ENCODE measurements at places on chromosomes 2 and 18.

- no peak for DNase-seq
Observed at GRCh38 chr18:76573325-76574025, 78.4 kb upstream of the ZNF516 start.

DNA sequence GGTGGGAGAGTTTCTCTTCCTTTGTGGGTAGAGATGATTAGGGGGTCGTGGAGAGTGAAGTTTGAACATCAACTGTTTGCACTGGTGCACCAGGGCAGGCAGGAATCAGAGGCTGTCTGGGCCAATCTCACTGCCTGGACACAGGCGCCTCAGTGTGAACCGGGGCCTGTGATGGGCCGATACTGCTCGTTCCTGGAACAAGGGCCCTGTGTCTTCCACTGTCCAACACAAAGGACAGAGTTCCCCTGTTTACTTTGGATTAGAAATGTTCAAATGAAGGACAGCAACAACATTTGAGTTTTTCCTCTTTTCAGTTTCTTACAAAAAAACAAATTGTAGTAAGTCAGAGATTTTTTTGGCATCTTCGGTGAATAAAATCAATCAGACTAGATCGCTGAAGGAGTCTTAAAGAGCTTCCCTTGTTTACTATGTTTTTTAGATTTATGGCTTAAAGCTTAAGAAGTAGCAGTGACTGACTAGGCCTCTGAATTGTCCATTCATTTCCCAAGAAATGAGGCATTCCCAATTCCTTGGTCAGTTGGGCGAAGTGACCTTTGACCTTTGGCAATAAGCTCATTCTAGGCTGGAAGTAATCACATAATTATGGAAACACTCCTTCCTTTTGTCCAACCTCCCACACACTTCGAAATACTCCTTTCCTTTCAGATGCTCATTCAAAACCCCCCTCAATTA is 11.6 kb upstream of the TGFA start:
- no peak for DNase-seq

DNA sequence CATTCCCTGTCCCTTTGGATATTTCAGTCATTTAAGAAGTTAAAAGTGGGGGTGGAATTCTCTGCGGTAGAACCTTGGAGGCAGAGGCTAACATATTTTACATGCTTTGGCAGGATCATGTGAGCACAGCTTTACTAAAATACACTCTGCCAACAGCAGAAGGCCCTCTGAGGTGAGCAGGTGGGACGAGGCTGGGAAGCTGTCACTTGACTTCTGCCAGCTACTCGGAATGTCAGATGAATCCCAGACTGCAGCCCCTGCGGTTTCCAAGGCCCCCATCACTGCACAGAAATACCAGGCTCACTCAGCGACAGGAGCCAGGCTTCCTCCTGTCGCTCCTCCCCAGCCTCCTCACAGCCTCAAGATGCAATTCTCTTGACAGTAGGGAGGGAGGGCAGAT is 220.9 kb upstream of the REV1 start:
- no peak for DNase-seq

DNA sequence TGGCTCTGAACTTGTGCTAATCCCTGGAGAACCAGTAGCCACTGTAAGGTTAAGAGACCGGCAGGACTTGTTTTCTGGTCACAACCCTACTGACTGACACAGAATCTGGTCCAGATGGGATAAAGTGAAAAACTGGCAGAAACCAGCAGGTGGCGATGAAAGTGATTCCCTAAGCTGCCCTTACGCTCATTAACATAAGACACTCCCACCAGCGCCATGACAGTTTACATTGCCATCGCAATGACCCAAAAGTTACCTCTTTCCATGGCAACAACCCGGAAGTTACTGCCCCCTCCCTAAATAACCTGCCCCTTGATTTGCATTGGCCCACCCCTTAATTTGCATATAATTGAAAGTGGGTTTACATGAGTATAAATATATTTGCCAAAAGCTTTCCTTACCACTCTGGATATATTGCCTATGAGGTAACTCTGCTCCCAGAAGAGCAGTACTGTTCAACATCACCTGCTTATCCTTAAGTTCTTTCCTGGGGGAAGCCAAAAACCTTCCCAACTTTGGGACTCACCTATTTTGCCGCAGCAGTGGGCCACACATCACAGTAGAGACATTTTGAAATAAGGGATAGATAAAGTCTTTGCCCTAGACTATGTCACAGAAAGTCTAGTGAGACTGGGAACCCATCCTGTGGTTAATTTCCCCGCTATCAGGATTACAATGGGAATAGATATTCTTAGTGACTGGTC is 35.8 kb upstream of the AFF3 start:
- DNase-seq: peak; percentile 36

DNA sequence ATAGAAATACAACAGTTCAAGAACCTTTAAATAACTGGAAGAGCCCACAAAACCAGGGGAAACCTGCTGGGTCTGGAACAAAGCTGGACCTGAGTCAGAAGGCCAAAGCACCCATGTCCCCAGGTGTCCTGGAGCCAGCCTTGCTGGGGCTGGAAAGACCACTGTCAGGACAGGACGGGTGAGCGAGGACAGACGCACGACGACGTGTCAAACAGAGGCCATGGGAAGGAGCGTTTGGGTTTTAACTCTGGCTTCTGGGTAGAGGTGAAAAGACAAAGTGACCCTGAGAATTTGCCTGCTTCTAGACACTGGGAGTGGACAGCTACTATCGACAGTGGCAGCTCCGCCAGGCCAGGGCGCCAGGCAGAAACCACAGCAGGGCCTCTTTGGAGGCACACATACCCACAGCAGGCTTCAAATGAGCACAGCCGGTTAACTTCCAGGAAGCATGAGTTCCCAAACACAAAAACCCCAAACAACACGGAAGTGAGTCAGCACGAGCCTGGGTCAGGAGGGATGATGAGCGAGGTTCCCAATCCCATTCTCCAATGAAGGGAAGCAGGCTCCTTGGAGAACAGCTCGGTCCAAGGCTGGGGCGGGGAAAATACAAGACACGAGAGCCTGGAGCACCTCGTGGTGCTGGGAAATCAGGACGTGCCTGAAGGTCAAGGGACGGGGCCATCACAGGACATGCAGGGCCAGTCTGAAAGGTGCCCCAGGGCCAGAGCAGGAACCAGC is 208.0 kb downstream of the TWIST2 start:
- DNase-seq: no peak

GRCh38 chr2:72830273-72830672 is 4.4 kb upstream of the EXOC6B start:
- DNase-seq: no peak

DNA sequence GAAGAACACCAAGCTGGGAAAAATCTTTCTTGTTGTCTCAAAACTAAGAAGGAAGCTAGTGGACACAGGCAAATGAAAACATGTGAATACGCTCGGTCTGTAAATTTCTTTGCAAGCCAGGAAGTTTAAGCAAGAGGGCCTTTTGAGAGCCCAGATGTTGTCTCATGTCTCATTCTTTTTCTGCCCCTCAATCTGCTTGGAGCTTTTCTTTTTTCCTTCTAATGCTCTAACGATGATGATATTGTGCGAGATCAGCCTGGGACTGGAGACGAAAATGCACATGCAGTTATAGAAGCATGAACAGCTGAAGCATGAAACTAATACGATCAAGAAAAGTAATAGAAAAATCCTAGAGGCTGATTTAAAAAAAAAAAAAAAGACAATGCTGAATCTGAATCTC is 138.6 kb upstream of the CHAC2 start:
- no peak for DNase-seq

- no peak for DNase-seq
Observed at GRCh38 chr2:88091943-88092342, 24.3 kb downstream of the SMYD1 start.

GRCh38 chr2:112160283-112161250 is 22.4 kb downstream of the FBLN7 start:
- no peak for DNase-seq

GRCh38 chr2:231611273-231612108 is 18.8 kb downstream of the TEX44 start:
- DNase-seq: peak; percentile 52

All from WERI-Rb-1 (cell line).